Esophagus squamous epithelium (tissue), 5 donors: ENCODE measurements at places on chromosomes 12 and 14. TPM values are rescaled to one million over a fixed set of nuclear protein-coding genes. Genes with fewer than 3 reads are reported as not detected.

DNA sequence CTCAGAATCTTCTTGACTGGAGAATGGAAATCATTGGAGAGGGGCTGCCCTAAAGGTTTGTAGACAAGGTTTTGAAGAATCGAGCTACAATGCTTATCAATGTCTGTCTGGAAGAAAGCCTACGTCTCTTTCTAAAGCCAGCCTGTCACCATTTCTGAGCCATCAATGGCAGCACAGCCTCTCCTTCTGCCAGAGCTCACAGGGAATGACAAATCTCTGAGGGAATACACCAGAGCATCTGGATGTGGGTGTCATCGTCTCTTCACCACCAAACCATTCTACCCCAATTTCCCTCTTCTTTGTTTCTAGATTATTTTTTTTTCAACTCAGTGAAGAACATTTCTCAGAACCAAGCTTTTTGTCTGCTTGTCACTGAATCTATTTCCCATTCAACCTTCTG, 349.7 kb downstream of the EMP1 start:
- DNase-seq: no peak

GRCh38 chr12:79688376-79689060, 2.2 kb downstream of the PAWR start:
- no peak for DNase-seq

DNA sequence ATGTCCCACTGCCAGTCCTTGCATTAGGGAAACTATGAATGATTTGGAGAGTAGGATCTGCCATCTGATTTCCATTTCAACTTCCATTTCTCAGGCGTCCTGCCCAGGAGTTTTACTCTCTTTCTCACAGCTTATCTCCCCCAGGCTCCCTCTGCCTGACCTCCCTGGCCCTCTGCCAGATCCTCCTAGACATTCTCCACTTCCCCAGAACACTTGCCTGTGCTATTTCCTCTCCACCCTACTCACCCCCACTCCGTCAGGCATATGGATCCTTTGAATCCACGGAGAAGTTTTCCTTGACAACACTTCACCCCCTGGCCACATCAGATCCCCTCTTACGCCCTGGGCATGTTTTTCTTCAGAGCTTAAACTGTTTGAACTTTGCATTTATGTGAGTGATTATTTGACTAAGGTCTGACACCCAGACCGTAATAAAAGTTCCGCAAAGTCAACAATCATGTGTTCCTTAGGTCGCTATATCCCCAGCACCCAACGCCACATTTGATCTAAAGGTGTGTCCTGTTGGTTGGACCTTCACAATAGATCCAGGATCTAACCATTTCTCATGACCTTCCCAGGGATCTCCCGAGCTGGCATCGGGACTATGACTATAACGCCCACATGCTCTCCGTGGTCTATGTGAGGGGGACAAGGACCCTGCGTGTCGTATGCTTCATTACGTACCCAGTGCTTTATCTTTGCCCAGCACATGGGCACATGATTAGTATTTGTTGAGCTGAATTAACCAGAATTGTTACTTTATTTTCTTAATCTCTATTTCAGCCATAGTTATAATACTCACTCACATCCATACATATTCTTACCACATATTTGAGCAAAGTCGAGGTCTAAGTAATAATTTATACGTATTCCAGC, 255.8 kb upstream of the FOXN3 start:
- no peak for DNase-seq

DNA sequence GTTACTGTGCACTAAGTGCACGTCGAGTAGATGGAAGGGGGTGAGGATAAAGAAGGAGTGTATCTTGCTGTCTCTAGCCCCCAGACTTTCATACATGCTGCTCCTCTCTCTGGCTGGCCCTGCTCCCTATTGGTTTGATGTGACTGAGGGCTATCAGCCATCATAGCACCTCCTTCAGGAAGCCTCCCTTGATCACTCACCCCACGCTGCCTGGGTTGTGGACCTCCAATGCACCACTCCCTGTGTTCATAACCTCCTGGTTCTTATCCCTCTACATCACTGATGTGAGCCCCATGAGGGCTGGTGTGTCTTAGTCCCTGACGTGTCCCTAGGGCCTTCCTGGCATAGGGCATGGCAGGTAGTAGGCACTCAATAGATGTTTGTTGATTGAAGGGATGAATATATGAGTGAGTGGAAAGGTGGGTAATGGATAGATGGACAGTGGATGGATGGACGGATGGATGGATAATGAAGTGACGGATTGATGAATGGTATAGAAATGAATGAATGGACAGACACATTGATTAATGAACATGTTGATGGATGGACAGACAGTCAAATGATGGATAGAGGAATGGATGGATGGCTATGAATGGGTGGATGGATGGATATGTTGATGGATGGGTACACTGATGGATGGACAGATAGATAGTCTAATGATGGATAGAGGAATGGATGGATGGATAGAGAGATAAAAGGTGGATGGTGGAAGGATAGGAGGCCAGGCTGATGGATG, 15.0 kb downstream of the SDSL start:
- DNase-seq: no peak

DNA sequence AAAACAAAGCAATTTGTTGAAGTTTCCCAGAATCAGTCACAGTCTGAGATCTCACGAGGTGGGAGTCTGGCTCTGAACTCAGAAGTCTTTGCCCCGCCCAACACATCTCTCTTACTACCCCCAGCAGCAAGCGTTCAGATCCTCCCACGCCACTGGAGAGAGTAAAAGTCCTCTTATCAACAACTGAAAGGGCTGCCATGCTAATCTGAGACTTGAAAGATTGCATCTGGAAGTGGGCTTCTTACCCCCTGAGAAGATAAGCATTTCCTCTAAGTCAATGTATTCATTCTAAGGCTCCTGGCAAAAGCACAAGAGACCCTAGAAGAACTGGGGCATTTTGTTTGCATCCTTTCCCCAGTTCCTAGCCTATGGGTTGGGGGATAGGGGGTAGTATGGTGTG, 34.1 kb upstream of the STON2 start:
- DNase-seq: no peak

GRCh38 chr14:59944909-59945308, 25.0 kb downstream of the LRRC9 start:
- no peak for DNase-seq

DNA sequence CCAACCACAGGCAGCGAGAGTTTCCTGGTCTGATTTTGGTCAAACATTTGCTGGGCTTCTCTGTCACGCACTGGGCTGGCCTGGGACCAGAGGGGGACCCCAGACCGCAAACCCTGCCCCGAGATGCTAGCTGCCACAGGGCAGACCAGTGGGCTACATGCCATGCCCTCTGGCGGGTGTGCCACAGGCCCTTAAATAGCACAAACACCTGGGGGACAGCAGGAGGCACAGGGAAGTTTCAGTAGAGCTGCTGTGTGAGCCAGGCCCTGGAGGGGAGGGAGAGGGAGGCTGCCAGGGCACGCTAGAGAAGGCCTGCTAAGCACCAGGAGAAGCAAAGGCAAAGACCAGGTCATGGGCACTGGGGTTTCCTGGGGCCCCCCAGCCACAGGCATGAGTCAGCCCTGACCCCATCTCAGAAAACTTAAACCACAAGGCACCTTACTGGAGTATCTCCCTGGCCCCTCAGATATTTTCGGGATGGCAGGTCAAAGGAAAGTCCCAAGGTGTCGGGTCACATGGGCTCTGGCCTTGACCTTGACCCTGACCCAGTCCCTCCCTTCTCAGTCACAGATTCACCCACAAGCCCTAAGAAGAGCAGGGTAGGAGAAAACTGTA, 29.2 kb downstream of the ITPK1 start:
- no peak for DNase-seq

- DNase-seq: no peak
Observed at GRCh38 chr12:12748044-12748443, 30.9 kb downstream of the CDKN1B start.

The PROX2 gene
- total RNA-seq: not detected

The TMEM121 gene
- total RNA-seq: 2.1 TPM

The MGST1 gene
- total RNA-seq: 105 TPM

The IFT43 gene
- 15.4 TPM for total RNA-seq

The OTUB2 gene
- total RNA-seq: 5.4 TPM

The TPPP2 gene
- total RNA-seq: not detected
